Bronchial smooth muscle cell (primary cell): ENCODE measurements at places on chromosomes 6 and 20. TPM values are rescaled to one million over a fixed set of nuclear protein-coding genes. Genes with fewer than 3 reads are reported as not detected.

Gene SLC13A3
- 2.2 and 2.5 TPM in 2 replicates for total RNA-seq

Gene SLC35D3
- not detected in 2 replicates for total RNA-seq

Gene GCNT2
- 0.32 and 0.60 TPM in 2 replicates for total RNA-seq

Gene WFDC12
- total RNA-seq, result not detected in 2 replicates

Gene ZNF322
- total RNA-seq, result 9.0 and 11.3 TPM in 2 replicates

Gene RIPPLY2
- total RNA-seq, result not detected in 2 replicates

Gene RNF39
- under 0.01 and 0.09 TPM in 2 replicates for total RNA-seq

Gene HTR1B
- not detected in 2 replicates for total RNA-seq

Gene RPP21
- total RNA-seq, result 24.4 and 34.2 TPM in 2 replicates

Gene HUS1B
- total RNA-seq, result 0.43 and 0.79 TPM in 2 replicates

Gene POU3F2
- under 0.01 TPM in 2 replicates for total RNA-seq

Gene IFT52
- 47.6 and 61.9 TPM in 2 replicates for total RNA-seq
